ENCODE measurements at places on chromosomes 6 and 20.

DNA sequence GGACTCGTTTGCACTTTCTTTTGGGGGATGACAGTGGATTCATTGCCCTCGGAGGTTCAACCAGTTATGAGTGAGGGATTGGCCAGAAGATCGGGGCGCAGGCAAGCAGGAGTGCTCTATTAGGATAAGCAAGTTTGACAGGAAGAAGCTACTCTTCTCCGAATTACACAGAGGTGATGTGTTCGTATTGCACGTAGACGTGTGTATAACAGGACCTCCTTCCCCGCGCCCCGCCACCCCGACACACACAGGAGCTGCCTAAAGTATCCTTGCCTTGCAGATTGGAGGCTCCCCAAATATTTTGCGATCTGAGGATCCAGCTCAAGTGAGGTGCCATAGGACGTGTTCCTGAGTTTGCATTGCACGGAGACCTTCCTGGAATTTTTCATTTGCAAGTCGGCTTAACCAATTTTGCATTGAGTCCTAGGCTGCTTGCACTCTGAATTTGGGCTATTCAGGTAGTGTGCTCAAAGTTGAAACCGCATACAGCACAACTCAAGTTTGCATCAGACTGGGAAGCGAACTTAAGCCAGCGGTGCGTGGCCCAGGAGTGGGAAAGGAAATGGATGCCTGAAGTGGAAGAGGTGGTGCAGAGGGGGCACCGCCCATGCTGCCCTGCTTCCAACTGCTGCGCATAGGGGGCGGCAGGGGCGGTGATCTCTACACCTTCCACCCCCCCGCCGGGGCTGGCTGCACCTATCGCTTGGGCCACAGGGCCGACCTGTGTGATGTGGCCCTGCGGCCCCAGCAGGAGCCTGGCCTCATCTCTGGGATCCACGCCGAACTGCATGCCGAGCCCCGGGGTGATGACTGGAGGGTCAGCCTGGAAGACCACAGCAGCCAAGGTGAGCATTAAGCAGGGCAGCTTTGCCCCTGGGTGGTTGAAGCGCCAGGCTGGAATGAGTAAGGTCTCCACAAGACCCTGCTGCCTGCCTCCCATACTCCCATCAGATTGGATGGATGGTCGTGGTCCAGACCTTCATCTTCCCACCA is 770 bp downstream of the TCF19 start:
- peak; percentile 32 for DNase-seq

DNA sequence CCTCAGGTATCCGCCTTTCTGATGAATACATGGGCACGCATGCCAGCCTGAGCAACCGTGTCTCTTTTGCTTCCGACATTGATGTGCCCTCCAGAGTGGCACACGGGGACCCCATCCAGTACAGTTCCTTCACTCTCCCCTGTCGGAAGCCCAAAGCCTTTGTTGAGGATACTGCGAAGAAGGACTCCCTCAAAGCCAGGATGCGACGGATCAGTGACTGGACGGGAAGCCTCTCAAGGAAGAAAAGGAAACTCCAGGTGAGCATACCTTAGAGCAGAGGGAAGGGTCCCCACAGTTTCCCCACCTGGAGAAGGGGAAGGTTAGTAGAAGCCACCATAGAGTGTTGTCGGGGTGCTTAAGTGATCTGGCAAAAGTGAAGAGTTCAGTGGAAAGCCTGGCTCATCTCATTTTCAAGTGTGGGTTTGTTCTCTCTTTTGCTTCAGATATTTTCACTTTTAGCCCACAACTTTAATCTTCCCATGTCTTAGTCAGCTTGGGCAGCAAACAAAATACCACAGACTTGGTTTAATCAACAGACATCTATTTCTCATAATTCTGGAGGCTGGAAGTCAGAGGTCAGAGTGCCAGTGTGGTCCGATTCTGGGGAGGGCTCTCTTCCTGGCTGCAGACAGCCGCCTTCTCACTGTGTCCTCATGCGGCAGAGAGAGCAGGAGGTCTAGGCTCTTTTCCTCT is 133.5 kb upstream of the CLDN20 start:
- no peak for DNase-seq

GRCh38 chr20:58569241-58570125 is 54.3 kb upstream of the APCDD1L start:
- DNase-seq: no peak

GRCh38 chr20:19875376-19876221 is 117.5 kb downstream of the RIN2 start:
- peak; percentile 62 for DNase-seq
